ENCODE measurements at places on chromosomes 2 and 18. TPM values are rescaled to one million over a fixed set of nuclear protein-coding genes. Genes with fewer than 3 reads are reported as not detected.

Gene MAP3K20
- 490 TPM for total RNA-seq

Gene ERMN
- not detected for total RNA-seq

Gene GPR45
- not detected for total RNA-seq

Gene ARHGEF33
- total RNA-seq, result 0.30 TPM

Gene ZNF514
- 10.0 TPM for total RNA-seq

Gene CCBE1
- total RNA-seq, result 5.6 TPM

Gene ZNF396
- 1.1 TPM for total RNA-seq

Gene NFE2L2
- 63.4 TPM for total RNA-seq

Gene CFAP53
- 0.15 TPM for total RNA-seq

- DNase-seq, result no peak
Observed at GRCh38 chr2:167987026-167987425, 260.4 kb downstream of the STK39 start.

- DNase-seq, result no peak
Observed at GRCh38 chr2:207513551-207514257, 16.1 kb upstream of the CREB1 start.

- DNase-seq, result peak; percentile 76
Observed at GRCh38 chr2:159921752-159922404, 123.9 kb upstream of the CD302 start.

DNA sequence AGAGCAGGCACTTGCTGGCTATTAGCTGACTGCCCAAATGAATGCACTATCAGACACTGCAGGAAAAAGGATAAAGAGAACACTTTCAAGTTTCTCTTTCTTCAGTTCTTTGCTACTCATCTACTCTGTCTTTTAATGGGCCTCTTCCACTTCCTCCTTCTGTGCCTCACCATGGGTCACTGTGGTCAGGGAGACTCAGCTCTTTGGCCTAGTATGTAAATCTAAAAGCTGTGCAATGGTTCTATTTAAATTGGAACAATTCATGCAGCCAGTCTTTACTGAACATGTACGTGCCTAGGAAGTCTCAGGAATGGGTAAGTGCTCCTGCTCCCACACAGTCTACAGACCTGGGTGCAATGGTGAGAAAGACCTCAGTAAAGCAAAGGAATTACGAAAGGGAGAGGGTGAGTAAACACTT is 79.1 kb upstream of the DNMT3A start:
- DNase-seq, result no peak

DNA sequence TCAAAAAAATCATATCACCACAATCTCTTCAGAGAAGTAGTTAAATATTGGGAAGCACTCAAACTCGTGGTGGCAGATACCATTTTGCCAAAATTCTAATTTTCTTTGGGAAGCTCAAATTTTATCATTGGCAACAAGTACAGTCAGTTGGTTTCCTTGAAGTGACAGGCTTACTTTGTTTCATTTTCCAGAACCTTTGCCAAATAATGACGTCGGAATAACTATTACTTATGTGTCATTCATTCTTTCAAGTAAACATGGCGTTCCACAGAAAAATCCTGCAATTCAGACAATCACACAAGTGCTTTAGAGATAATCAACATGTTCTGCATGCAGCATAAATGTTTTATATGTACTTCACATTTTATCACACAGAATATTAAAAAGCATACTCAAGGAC is 5.4 kb downstream of the TTLL4 start:
- no peak for DNase-seq

GRCh38 chr2:213740453-213740852 is 456.2 kb downstream of the SPAG16 start:
- no peak for DNase-seq

DNA sequence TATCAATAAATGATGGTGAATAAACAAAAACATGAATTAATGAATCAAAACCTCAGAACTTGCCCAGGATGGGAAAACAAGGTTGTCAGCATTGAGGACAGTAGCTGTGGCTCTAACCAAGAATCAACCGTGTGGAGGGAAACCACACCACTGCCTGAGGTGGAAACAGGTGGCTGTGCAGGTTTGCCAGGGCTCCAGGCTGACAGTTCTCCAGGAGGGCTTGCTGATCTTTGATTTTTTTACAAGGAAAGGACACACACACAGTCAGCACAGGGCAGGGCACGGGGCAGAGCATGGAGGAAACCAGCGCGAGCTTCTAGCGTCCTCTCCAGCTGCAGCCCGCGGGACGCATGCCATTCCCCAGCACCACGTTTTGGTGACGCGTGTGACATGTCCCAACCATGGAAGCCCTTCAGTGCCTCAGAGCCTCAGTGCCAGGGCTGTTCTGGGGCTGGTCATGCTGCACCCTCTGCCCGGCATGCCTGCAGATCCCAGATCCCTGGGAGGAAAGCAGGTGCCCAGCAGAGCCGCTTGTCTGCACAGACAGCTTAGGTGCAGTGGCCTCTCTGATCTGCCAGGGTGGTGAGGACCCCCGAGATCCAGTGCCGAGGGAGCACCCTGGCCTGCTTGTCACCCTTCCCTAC is 15.8 kb upstream of the AGXT start:
- no peak for DNase-seq

GRCh38 chr2:223758131-223758840 is 79.1 kb downstream of the AP1S3 start:
- no peak for DNase-seq

- DNase-seq, result no peak
Observed at GRCh38 chr2:152483276-152484063, 148.5 kb downstream of the FMNL2 start.

- no peak for DNase-seq
Observed at GRCh38 chr2:97851172-97851571, 137.8 kb downstream of the ZAP70 start.

DNA sequence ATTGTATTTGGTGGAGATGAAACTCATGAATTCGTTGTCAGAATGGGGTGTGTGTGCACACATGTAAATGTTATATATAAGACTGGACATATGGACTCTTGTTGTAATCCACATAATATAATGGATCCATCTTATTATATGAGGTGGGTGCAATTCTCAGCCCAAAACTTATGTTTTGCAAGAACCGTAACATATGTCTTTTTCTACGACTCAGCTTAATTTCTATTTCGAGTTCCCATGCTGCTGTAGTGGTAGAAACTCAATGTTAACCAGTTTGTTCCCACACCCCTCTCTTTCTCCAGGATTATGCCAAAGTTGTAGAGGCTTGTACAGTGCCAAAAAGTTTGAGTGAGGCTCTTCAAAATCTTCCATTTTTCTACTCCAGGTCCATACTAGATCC is 112.5 kb upstream of the SPOPL start:
- DNase-seq, result no peak

DNA sequence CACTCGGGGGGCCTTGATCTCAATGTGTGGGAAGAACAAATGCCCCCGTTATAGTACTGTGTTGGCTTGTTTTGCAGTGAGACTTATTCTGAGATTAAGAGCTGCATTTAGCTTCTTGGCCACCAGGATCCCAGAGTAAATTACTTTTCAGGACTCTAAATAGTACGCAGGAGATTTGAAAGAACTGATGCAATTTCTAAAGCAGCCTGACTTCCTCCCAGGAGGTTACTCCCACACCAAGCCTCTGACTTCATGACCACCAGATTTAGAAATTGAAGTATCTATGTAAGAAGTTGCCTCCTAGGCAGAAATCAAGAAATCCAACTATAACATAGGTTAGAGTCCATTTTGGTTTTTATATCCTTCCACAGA is 67.0 kb downstream of the FEZ2 start:
- DNase-seq, result peak; percentile 60

DNA sequence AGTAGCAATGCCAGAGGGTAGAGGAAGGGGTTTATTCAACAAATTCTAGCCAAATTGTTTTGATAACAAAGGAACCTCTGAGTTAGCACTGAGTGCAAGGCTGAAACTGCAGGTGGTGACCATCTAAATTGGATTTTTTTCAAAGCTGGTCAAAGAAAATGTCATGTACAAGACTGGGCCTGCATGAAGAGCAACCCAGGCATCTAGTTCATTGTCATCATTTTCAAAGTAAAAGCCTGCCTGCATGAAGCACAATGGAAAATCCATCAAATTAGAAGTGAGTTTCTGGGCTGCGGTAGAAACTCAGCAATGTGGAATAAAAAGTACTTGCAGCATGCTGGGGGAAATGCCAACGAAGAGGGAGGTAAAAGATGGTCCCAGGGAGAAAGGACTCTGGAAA is 80.8 kb upstream of the PPP1CB start:
- DNase-seq, result no peak

DNA sequence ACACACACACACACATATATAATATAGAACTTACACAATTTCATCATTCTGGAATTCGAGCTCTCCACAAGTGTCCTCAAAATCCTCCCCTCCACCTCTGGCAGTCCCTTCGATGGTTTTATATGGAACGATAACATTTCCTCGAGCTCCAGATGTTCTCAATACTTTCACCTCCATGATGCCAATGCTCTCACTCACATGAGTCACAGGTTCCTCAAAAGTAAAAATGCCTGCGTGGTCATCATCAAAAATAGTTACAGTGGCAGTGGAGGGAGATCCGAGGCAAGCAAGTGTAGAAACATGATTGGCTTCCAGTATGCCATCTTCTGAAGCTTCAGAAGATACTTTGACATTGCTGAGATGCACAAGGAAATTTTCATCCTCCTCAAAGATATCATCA is 23.5 kb downstream of the SLC8A1 start:
- no peak for DNase-seq

GRCh38 chr2:146850746-146851145 is 994.1 kb upstream of the ACVR2A start:
- DNase-seq, result no peak

- DNase-seq, result no peak
Observed at GRCh38 chr2:236193026-236193425, 24.8 kb upstream of the GBX2 start.

- no peak for DNase-seq
Observed at GRCh38 chr2:96898641-96899412, 28.9 kb upstream of the SEMA4C start.

GRCh38 chr18:47815486-47816270 is 114.8 kb downstream of the SMAD2 start:
- DNase-seq, result no peak

DNA sequence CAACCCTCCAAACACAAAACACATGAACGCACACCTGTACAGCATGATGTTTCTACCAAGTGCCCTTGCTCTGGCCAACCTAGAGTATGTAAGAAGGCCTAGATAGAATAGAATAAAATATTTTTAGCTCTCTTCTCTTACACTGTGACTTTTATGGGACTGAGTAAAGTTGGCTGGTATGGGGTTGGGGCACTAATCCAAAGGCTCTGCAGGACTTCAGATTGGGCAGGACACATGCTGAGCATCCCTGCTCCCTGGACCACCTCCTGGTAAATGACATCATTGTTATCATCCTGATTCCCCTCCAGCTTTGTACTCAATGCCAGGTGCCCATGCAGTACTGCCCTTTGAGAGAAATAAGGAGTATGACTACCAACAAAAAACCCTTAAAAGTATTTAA is 322.2 kb downstream of the SLC8A1 start:
- peak; percentile 77 for DNase-seq

- DNase-seq, result no peak
Observed at GRCh38 chr2:45706033-45706432, 54.6 kb downstream of the PRKCE start.

DNA sequence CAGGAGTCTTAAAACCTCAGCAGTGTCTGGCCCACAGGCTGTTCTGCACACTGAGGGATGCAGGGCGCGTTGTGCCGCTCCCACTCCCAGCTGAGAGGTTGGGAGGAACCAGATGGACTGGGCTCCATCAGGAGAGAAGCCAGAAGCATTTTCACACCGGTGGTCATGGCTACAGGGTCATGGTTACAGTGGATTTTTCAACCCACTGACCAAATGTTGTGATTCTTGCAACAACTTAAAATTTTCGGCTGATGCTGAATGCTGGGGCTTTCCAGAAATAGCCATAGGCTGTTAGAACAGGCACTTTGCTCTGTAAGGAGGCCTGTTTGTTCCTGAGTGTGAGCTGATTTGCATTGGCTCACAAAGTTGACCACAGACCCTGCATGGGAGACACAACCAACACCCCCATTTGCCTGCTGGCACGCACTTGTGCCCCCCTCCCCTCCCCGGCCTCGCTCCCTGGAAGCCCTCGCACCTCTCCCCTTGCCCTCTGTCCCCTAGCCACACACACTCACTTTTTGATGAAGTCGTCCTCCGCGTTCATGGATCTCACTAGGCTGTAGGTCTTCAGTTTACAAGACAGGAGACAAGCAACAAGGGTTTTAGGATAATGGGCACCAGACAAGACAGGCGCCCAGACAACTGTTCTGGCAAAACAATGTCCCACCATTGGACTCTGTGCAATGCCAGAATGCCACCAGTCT is 3.4 kb downstream of the LPIN1 start:
- DNase-seq, result no peak

DNA sequence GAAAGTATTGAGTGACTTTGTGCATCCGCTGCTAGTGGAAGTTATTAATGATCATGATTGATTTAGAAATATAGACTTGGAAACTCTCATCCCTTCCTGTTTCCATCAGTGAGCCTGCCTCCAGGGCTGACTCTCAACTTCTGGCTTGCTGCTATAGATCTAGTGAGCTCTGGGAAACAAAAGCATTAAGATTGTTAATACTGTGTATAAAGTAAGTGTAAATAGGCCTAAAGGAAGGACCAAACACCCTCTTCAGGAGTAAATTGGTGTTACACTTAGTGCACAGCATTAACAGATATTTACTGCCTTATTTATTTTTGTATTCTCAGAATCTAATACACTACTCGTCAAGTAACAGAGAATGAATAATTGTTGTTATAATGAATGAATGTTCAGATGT is 285.6 kb downstream of the THSD7B start:
- DNase-seq, result no peak

DNA sequence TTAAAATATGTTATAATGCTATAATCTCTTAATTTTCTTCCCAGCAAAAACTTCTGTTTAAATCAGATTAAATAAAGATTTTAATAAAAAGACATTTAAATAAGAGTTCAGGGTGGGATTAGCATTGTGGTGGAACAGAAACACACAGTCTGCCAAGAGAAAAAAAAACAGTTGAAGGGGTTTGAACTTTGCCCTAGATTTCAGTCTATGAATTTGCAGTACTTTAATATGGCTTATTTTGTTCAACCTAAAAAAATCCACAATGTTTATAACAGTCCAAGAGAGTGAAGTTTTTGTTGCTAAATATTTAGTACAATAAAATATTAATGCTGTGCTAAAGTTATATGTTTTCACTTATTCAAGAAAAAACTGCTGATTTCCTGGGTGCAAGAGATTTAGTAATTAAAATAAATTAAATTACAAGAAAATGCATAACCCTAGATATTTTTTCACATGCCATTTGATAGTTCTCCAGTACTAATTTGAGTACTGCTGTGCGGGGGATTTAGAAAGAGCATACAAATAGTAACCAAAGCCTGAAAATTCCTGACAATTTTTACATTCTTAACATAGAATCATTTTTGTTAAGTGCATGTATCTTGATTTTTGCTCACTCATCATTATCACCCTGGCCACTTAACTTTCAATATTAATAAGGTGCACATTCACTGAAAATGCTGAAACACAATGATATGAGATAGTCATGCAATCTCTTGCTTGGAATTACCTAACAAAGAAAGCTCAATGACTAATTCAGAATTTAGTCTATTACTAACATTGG is 52.6 kb downstream of the SLC40A1 start:
- no peak for DNase-seq

GRCh38 chr2:48483506-48483905 is 46.4 kb upstream of the STON1 start:
- no peak for DNase-seq
